Muscle of arm (tissue), 14 donors: ENCODE measurements at places on chromosomes 7 and 10.

- DNase-seq: no peak
These were observed 143.7 kb upstream of the RNF32 start for GRCh38 chr7:156496865-156497264.

DNA sequence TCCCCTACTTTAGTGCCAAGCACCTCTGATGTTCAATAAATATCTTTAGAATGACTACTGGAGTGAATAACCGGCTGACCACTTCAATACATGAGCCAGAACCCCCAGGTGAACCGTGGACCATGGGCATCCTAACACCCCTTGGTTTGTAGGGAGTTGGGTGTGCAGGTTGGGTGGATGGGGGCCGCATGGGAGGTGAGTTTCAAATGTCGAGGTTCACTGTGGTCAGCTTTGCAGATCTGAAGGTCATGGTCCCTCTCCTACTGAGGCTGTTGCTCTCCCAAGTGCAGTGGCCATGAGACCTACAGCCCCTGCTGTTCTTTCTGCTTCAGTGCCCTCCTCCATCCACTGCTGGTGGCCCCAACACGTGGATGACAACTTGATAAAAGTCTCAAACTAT, 178.0 kb upstream of the MKI67 start:
- DNase-seq: no peak

- no peak for DNase-seq
These were observed 12.8 kb upstream of the CRHR2 start for GRCh38 chr7:30694774-30695721.

GRCh38 chr10:34710391-34710751, 104.7 kb downstream of the PARD3 start:
- no peak for DNase-seq

- no peak for DNase-seq
These were observed 169.7 kb downstream of the NRF1 start for GRCh38 chr7:129780974-129781927.

- no peak for DNase-seq
These were observed 16.6 kb downstream of the COL28A1 start for GRCh38 chr7:7519056-7519455.

DNA sequence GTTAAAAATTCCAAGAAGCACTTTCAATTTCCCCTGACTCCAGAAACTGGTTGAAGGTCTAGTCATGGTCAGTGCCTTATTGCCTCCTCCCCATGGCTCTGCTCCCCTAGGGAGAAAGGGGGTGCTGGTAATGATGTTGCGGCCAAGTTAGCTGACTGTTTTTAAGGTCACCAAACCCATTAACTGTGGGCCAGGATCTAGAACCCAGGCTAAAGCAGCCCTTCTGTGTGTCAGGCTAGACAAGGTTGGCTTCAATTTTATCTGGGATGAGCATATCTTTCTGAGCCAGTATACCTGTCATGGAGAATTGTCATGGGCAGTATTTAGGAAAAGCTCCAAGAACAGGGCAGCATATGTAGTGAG, 11.2 kb upstream of the HOXA13 start:
- no peak for DNase-seq

GRCh38 chr7:68892236-68892635, 706.0 kb upstream of the AUTS2 start:
- DNase-seq: no peak

- no peak for DNase-seq
These were observed 60.0 kb upstream of the NKX6-2 start for GRCh38 chr10:132845780-132846595.

- DNase-seq: no peak
These were observed 1151.1 kb downstream of the GATA3 start for GRCh38 chr10:9205558-9205957.

DNA sequence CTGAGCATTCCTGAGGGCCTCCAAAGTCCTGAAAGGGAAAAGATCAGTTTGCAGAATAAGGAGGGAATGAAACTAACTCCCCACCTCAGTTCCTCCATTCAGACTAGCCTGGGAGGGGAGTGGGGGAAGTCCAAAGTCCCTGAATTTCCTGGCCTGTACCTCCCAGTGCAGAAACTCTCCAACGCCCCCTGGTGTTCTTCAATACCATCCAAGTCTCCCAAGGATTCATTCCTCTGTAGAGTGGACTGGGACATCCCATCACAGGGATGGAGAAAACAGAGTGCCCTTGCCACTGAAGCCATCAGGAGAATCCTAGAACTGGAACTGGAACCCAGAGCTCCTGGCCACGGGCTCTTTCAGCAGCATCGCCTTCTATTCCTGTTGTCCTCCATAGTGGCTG, 1.6 kb upstream of the COL13A1 start:
- peak; percentile 54 for DNase-seq

GRCh38 chr7:44101966-44102845, 1.9 kb upstream of the AEBP1 start:
- DNase-seq: no peak

DNA sequence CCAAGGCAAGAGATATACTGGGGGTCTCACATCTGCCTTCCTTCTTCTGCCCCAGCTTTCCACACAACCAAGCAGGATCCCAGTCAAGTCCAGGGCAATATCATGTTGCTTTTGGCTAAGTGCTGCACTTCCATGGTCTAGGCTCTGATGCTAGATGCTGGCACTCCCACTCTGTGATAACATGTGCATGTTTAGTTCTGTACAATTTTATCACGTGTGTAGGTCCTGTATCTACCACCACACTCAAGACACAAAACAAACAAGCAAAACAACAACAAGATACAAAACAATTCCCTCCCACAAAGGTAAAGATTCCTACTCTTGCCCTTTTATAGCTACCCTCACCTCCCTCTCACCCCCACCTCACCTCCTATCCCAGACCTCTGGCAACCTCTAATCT, 105.6 kb upstream of the HABP2 start:
- no peak for DNase-seq

GRCh38 chr7:86667732-86668131, 24.0 kb downstream of the GRM3 start:
- DNase-seq: no peak

DNA sequence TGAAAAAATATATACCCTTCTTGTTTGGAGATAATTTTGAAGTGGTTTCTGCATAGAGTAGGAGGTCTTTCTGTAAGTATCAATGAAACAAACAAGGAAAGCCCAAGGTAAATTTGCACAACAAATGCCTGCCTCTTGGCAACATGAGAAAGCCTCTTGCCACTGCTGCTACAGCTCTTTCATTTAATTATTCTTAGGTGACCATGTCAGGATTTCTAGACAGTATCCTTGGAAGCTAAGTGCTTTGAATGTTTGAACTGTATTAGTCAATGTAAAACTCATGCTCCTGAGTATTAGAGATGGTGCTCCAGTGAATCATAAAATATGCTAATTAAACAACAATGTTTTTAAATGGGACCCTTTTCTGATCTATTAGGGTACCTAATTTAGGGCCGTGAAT, 81.2 kb upstream of the ITGB1 start:
- DNase-seq: no peak

GRCh38 chr7:45881759-45882464, 6.4 kb upstream of the IGFBP1 start:
- DNase-seq: no peak

GRCh38 chr7:45585628-45586027, 11.5 kb downstream of the ADCY1 start:
- DNase-seq: no peak

GRCh38 chr10:90945491-90946070, 24.7 kb upstream of the ANKRD1 start:
- no peak for DNase-seq

GRCh38 chr10:96681524-96681923, 38.8 kb downstream of the PIK3AP1 start:
- no peak for DNase-seq

- no peak for DNase-seq
These were observed 124.2 kb upstream of the MKLN1 start for GRCh38 chr7:131203291-131203976.

DNA sequence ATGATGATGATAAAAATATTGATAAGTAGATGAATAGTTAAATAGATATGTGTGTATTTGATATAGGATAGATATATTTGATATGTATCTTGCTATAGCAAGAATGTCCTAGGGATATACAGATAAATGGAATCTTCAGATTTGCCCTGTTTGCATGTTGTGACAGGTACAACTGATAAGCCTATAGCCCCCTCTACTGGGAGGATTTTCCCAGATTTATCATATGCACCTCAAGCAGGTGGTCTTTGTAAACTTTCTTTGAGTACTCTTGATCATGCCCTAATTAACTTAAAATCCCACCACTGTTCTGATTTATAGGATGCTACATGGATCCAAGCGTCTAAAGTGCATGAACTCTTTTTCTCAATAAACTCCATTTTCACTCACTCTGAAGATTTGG, 1050.7 kb downstream of the SORCS3 start:
- DNase-seq: peak; percentile 13

- DNase-seq: no peak
These were observed 102.9 kb downstream of the CRPPA start for GRCh38 chr7:16318463-16318862.

DNA sequence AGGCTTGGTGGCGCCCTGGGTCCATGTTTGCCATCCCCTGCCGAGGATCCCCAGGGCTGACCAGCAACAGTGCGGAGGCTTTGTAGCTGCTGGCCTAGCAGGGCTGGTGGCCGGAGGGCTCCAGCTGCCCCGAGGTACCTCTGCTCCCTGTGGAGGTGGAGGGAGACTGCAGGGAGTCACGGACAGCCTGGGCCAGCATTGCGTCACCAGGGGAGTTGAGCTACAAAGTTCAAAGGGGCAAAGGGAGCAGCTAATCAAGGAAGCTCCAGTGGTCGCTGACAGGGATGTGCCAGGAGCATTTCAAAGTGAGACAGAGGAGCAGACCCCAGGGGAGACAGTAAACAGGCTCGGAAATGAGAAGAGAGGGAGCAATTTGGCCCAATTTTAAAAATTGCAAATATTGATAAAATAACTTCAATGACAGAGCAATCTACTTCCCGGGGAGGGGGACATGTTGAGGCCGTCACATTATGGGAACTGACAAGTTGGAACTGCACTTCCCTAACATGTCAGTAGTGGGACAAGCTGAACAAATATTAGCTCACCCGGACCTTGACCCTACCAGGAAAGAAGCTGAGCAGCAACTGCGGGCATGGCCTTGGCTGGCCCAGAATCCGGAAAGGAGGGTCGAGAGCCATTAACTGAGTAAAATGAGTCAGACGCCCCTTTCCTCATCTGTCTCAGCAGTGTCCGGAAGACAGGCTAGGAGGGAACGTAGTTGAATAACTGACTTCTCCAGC, 39.4 kb downstream of the BTBD16 start:
- DNase-seq: no peak

GRCh38 chr10:59575269-59575668, 134.4 kb downstream of the SLC16A9 start:
- no peak for DNase-seq

GRCh38 chr7:924541-925231, 29.8 kb downstream of the ADAP1 start:
- no peak for DNase-seq

DNA sequence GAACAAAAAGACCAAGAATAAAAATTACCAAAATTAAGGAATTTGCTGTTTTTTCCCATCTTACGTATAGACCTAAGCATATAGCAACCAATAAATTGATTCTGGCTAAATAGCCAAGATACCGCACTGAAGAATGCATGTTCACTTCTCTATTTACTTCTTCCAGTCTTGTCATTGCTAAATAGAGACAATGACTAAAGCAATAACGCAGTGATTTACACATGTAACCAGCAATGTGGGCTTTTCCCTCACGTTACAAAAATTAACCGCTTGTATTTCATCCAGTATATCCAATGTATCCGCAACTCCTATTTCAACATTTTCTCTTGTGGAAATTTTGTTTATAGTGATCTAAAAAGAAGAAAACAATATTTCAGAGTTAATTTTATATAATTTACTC, 5.6 kb downstream of the TMEM168 start:
- no peak for DNase-seq

DNA sequence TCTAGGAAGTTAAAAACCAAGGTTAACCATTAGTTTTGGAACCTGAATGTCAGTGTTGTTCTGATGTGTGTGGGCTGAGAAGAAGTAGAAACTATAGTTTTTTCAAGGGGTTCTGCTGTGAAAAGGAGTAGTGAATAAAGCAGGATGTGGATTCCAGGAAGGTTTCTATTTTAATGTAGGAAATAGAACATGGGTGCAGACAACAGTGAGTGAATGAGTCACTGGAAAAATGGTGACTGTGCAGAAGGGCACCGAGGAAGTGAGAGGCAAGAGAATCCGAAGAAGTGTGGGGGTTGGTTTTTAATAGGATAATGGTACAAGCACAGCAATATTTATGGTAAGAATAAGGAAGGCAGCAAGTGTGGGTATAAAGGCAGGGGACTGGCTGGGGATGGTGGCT, 120.4 kb downstream of the ARHGAP21 start:
- DNase-seq: no peak

GRCh38 chr10:107502229-107502985, 337.9 kb upstream of the SORCS1 start:
- DNase-seq: no peak

DNA sequence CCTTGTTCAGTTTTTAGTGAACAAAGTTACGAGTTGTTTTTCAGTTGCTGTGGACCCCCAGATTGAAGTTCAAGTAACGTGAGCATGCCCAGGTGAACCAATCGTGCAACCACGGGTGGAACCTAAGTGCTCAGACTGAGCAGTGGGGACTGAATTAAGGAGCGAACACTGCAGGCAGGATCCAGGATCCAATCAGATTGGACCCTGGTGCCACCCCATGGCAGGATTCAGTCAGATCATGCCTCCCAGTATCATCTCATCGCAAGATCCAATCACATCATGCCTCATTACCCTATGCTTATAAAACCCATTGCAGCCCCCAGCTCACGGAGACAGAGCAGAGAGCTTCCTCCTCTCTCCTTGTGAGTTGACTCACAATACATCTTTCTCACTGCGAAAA, 80.9 kb downstream of the PFKFB3 start:
- no peak for DNase-seq

GRCh38 chr7:140416560-140416959, 12.7 kb downstream of the RAB19 start:
- DNase-seq: no peak

DNA sequence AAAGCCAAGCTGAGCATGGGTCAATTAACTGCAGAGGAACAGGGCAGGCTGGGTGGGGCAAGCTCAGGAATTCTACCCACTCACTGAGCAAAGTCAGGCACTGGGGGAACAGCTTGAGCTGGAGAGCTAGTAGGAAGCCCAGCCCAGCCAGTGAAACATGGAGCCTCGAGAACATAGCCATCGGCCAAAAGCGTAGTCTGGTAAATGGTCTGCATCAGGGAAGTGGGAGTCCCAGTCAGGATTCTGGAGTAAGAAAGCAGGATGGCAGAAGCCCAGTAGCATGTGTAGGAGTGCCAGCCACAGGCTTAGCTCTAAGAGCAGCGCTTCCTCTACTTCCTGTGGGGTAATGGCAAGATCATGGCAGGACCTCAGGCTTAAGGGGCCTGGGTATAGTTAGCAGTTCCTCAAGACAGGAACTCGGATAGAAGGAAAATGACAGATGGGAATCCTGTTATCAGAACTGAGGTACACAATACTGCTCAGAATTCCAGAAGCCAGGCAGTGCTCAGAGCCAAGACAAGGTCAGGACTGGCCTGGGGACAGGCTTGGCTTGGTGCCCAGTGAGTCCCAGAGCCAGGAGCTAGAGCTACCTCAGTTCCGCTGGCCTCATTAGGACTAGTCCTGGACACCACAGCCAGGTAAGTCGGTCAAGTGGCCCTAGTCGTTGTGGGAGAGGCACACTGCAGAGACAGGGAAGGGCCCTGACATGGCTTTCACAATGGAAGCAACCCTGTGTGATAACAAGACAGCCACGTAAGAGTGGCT, 65.4 kb upstream of the MXI1 start:
- no peak for DNase-seq
